ENCODE measurements at places on chromosomes 1 and 21.

- DNase-seq: no peak
Observed at GRCh38 chr1:109243221-109243620, 6.1 kb upstream of the CELSR2 start.

DNA sequence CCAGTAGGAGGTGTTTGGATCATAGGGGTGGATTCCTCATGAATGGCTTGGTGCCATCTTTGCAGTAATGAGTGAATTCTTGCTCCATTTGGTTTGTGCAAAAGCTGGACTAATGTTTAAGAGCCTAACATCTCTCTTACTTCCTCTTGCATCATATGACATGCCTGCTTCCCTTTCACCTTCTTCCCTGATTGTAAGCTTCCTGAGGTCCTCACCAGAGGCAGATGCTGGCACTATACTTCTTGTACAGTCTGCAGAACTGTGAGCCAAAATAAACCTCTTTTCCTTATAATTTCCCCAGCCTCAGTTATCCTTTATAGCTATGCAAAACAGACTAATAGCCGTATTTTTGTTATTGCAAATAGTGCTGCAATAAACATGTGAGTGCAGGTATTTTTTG is 8.1 kb downstream of the PRSS38 start:
- no peak for DNase-seq

- DNase-seq: no peak
Observed at GRCh38 chr1:63671514-63671913, 78.3 kb downstream of the PGM1 start.

DNA sequence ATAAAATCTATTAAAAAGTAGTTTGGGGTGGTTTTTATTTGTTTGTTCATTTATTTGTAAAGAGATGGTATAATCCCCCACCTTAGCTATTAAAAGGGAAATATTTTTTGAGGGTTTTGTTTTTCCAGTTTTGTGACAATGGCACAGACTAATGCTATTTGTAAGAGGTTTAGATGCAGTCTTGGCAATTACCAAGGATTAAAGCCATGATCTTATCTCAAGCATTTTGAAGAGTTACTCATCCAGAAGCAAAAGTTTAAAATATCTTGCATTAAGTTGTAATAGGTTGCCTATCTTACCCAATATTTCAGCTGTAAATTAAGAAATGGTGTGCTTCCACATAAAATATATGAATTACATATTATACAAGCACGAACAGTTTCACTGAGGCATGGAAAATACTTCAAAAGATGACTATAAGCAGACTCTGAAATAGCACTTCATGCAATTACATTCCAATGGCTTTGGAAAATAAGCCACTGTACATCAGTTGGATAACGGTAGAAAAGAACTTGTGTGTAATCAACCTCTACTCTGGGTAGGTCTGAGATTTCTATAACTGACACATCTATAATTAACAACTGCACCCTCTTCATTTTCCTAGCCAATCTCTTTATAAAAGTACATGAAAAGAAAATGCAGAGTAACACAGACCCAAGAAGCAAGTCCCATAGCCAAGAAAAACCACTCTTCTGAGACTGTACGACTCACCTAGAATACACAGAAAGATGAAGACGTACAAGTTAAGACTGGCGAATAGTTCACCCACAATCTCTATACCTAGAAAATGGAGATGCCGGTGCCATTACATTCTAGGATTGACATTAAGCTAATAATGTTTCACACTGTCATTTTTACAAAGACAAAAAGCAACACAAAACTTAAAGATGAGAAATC is 95.2 kb downstream of the PTPN14 start:
- no peak for DNase-seq

DNA sequence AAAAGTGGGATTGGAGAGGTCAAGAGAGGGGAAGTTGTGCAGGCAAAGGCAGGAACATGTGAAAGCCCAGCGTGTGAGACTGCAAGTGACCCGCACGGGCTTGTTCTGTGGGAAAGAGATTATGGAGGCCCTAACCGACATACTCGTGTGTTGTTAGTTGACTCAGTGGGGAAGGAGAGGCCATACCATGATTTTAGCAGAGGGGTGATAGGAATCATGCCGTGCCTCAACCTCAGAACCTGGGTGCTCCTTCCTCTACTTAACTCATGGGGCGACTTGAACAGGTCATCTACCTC is 19.3 kb downstream of the PGLYRP3 start:
- no peak for DNase-seq

DNA sequence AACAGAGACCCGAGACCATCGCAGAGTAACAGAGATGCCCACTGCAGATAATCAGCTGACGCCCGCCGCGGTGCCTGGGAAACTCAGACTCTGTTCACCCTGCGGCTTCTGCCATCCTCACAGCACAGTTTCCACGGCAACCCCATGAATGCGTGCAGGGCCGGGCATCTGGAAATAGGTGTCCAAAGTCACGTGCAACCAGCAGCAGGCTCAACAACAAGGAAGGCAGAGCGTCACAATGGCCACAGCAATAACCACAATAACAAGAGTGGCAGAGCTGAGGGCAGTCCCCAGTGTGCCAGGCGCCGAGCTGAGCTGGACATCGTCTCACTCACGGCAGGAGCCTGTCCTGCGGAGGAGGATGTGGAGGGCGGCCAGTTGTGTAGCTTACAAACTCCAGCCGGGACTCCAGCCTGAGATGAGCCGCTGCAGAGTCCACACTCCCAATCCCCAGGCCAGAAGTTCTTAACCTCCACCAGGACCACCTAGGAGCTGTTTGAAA is 102.0 kb downstream of the CRYAA start:
- DNase-seq: no peak

- DNase-seq: no peak
Observed at GRCh38 chr1:213035573-213035972, 15.5 kb upstream of the RPS6KC1 start.

DNA sequence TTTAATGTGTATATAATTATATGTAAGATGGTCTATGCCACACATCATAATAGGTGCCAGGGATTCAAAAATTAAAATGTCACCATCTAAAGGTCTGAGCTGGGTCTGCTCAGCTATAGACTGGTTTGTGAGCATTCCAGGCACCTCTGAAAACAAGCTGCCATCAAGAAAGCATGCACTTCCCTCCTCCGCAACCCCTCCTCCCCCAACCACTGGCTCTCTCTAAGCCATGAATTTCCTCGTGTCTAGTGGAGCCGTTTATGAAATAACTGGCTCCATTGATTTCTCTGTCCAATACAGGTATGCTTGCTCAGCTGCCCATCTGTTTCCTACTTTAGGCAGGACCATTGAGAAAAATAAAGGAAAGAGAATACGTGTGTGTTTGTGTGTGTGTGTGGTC is 522.6 kb upstream of the PLXNA2 start:
- no peak for DNase-seq

- peak; percentile 64 for DNase-seq
Observed at GRCh38 chr1:87435484-87435883, 106.8 kb downstream of the LMO4 start.

DNA sequence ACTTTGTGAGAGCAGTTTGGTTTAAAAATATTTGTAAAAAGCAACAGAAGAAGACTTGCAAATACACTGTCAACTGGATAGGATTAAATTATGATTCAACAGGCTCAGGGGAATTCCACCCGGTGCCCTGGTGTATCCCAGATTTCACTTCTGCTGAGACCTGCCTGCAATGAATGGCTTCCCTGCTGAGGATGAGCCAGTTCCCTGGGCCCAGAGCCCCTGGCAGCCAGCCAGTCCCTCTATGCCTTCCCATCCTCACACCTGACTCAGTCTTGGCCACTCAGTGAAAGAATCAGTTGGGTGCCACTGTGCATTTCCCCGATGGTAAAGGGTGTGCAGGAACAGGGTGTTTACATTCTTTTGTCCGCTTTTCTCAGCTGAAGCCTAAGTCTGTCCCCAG is 64.4 kb downstream of the KCTD3 start:
- DNase-seq: peak; percentile 59

DNA sequence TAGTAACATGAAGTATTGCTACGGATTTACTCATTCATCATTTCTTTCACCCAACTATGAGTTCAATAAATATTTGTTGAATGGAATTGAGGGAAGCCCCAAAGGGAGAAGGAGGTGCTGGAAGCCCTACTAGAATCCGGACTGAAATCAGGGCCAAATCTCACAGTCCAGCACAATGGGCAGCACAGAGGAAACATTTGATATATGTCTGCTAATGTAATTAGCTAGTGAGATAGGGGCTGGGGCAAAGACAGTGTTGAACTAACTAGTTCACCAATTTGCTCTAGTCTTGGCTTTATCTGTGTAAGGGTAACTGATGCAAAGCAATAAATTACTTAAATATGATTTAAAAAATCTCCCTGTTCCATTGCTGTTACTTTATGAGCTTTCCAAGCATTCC is 26.1 kb upstream of the SLC30A1 start:
- DNase-seq: no peak

Data from LoVo (cell line).